ENCODE measurements at places on chromosomes 13 and 19.

- DNase-seq = no peak
These were observed 16.1 kb downstream of the CEBPG start for GRCh38 chr19:33389421-33390100.

- DNase-seq = no peak
These were observed 7.6 kb downstream of the ACTL9 start for GRCh38 chr19:8690753-8691539.

DNA sequence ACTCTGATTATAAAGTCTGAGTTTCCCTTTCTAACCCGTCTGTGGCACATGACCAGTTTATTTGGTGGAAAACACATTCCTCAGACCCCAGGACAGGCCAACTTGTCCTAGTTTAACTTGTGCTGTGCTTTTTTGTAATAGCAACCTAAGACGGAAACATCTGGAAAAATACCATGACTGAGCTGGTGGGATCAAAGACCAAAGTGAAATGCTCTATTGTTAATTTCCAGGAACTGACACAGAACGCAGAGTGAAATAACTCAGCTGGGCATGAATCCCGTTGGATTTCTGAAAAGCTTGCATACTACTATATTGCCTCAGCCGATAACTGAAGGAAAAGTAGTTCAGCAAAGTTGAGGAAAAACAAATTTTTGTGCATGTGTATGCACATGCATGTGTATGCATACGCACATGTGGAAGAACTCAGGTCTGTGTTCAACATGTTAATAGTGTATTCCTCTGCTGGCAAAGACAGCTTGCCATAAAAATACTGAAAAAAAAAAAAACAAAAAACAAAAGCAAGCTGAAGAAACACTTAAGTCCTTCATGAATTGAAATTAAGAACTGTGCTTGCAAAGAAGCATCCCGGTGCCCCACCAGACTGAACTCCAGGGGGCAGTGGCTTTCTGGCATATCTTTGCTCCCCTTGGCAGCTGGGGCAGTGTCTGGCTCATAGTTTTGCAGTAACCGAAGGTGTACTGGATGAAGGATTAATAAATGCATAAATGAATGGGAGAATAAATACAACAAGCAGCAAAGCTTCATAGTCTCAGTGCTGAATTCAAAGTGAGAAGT is 187.8 kb downstream of the LHFPL6 start:
- DNase-seq = no peak

DNA sequence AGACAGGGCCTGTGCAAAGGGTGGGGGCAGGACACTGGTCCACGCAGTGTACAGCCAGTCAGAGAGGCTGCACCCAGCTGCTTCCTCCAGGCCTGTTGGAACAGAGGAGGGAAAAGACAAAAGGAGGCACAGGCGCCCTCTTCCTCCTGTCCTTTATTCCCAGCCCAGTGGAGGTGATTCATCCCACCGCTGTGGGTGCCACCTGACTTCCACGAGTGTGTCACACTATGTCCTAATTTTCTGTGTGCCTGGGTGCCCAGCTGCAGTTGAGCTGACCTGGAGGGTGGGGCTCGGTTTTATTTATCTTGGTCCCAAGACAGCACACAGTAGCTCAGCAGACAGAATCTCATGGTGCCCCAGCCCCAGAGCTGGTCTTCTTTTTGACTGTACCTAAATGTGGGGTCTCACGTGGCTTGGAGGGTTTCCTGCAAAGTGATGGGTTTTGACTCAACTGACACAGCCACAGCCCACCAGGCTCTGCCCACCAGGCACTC is 9.0 kb downstream of the EPS15L1 start:
- no peak for DNase-seq

GRCh38 chr13:41562541-41563178 is 105.3 kb downstream of the RGCC start:
- DNase-seq = no peak

DNA sequence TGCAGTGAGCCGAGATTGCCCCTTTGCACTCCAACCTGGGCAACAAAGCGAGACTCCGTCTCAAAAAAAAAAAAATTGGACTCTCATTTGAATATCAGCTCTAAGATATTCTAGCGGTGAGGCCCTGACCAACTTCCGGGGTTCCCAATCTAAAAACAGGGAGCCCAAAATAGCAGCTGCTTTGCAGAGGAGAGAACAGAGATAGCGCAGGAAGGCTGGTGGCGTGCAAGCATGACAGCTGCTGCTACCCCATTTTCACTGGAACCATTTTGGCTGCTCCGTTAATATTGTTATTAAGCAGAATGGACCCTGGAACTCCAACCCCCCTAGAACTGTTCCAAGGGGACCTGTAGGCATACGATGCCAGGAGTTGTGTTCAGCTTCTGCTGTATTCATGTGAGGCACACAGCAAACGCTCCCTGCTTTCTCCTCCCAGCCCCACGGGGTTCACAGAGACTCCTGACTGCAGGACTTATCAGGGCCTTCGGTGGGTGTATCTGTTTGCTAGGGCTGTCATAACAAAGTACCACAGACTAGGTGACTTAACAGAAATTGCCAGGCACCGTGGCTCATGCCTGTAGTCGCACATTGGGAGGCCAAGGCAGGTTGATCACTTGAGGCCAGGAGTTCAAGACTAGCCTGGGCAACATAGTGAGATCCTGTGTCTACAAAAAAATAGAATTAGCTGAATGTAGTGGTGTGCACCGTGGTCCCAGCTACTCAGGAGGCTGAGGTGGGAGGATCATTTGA is 11.5 kb downstream of the STXBP2 start:
- no peak for DNase-seq

DNA sequence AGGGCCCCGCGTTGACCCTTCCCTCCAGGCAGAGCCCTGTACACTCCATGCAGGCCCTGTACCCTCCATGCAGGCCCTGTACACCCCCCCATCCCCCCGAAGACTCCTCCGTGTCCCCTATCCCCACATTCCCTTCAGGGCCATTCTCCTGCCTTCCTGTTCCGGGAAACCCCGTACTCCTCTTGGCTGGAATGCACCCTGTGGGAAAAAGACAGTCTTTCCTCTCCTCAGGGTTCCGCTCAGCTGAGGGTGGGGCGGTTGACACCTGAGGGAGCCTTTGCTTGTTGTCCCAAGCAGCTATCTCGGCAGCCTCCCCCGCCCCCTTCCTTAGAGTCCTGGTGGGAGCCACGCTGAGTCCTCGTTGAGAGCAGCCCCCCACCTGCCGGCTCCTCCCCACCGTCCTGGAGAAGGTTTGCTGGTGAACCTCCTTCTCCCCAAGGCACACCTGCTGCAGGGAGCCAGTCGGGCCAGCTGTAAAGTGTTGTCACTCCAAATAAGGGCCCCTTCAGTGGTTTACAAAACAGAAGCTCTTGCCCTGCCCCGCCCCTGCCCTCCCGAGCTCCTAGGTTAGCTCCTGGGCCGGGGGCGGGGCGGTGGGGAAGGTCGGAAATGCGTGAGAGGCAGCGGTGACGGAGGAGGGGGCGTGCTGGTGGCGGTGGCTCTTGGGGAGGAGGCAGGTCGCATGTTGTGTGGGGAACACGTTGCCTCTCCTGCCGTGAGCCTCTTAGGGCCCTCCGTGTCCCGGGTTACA is 1.5 kb downstream of the GNA11 start:
- no peak for DNase-seq

GRCh38 chr13:28137596-28137995 is 749 bp upstream of the PAN3 start:
- DNase-seq = no peak

DNA sequence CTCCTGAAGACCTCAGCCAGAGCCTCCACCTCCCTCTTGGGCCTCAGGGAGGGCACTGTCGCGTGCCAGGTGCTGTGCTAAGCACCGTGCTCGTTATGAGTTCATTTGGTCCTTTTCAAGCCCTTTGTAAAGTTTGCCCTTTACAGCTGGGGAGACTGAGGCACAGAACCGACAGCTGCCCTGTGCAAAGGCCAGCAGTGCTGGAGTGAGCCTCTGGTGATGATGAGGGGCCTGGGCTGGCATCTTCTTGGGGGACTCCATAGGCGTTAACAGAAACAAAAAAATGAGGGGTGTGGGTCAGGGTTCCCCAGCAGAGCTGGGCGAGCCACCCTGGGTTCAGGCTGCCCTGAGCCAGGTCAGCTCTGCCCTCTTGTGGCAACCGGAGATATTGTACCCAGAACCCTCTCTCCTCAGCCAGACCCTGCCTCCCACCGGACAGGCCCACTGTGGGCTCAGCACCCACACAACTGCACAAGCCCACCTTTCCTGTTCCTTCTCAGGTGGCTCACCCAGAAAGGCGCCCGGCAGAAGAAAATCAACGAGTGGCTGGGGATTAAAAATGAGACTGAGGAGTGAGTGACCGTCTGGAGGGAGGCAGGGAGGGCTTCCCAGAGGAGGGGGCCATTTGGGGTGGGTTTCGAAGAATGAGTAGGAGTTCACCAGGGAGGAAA is 5.5 kb upstream of the IFI30 start:
- no peak for DNase-seq

DNA sequence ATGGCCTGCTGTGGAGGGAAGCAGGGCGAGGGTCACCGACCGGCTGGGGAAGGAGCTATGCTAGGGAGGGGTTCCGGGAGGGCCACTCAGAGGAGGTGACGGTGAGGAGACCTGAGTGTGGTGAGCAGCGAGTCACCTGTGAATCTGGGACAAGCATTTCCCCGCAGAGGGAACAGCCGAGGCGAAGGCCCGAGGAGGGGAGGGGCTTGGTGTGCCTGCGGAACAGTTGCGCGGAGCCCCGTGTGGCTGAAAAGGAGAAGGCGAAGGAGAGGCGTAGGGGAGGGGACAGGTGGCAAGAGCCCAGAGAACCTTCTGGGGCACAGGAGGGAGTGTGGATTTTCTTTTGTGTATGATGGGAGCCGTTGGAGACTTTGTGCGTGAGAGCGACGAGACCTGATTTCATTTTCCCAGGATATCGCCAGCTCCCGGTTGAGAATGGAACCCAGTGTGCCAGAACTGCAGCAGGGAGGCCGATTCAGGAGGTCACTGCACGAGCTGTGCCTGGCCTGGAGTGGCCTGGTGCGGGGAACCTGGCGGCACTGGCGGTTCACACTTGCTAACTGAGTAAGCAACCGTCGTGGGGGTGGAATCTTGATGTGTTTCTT is 117.7 kb upstream of the ZNF507 start:
- no peak for DNase-seq

DNA sequence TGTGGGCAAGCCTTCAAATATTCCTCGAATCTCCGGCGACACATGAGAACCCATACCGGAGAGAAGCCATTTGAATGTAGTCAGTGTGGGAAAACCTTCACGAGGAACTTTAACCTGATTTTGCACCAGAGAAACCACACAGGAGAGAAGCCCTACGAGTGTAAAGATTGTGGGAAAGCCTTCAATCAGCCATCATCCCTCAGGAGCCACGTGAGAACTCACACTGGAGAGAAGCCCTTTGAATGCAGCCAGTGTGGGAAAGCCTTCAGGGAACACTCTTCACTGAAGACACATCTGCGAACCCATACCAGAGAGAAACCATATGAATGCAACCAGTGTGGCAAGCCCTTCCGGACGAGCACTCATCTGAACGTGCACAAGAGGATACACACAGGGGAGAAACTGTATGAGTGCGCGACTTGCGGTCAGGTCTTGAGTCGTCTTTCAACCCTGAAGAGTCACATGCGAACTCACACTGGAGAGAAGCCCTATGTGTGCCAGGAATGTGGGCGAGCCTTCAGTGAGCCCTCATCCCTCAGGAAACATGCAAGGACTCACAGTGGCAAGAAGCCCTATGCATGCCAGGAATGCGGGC is 28.8 kb downstream of the ZNF333 start:
- DNase-seq = no peak
